ENCODE measurements at places on chromosomes 5 and 9.

DNA sequence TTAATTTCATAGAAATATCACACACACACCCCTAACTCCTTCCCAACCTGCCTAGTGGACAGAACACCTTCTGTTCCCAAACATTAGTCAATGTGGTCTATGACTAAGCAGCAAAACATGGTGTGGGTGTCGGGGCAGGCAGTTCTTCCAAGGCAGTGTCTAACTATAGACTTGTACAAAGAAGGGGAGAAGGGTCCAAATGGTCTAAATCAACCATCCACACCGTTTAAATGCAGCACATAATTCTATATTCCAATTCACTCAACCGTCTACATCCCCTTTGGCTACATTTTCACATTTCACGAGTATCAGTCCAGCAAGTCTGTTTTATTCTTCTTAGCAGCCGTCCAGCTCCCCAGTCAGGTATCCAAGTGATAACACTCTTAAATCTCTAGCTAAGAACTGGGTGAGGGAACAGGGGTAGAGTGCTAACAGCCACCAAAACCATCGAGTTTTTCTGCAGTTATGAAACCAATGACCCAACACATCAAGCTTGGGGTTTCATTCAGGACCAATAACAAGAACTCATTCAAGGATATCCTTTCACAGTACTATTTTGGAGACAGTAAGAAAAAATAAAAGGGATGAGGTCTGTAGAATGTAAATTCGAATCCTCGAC lies 3.3 kb downstream of the ZNF608 start:
- DNase-seq: no peak

DNA sequence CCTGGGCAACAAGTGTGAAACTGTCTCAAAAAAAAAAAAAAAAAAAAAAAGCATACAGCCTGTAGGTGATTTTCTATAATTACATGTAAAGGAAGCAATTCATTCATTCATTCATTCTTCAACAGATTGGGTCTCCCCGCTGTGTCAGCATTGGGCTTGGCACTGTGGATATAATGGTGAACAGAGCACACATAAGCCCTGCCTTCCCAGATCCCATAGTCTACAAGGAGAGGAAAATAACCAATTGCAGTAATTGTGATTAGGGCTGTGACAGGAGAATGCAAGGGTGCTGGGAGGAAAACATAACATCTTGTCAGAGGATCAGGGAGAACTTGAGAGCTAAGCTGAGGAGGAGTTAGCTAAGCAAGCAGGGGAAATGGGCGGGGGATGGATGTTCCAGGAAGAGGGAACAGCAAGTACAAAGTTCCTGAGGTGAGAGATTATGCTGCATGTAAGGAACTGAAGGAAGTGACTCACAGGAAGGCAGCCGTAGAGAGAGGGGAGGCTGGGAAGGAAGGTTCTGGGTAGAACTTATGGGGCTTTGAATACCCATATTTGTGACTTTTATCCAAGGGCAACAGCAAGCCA lies 24.0 kb upstream of the KLF9 start:
- DNase-seq: no peak

- DNase-seq: no peak
Observed at GRCh38 chr9:8389531-8389930, 590.0 kb upstream of the DMAC1 start.

GRCh38 chr9:14692470-14693250 lies 572 bp downstream of the ZDHHC21 start:
- DNase-seq: no peak

DNA sequence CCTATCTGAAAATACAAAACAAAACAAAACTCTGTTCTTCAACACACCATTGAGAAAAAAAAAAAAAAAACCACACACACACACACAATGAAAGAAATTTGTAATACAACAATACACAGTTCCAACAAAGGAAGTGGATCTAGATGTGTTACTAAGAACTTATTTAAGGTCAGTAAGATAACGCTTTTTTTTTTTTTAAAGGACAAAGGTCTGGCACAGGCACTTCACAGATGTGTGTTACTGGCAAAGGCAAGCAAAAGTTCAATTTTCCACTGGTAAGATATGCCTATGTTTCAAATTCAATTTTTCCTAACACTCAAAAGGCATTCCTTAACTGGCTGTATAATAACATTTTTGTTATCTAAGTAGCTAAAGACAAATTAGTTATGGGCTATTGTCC lies 3.6 kb downstream of the RFK start:
- DNase-seq: no peak

DNA sequence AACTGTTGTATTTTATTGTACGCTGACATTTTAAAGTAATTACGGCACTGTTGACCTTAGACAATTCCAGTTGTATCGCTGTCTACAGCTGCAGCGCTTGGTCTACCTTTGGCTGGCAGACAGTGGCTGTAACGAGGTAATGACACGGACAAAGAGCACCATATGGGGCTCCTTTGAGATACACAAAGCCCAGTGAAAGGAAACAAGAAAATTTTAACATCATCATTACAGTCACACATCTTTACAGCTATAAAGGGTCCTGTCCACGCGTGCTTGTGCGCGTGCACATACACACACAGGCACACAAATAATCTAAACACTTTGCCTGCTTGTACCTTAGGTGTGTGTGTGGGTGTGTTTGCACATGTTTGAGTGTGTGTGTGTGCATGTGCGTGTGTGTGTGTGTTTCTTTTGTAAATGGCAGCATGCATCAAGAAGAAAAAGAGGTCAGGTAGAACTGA lies 946.0 kb downstream of the NR2F1-AS1 start:
- no peak for DNase-seq

GRCh38 chr5:108421713-108422112 lies 39.8 kb upstream of the FBXL17 start:
- DNase-seq: no peak

- no peak for DNase-seq
Observed at GRCh38 chr5:38878391-38879077, 32.7 kb downstream of the OSMR start.

- DNase-seq: peak; percentile 60
Observed at GRCh38 chr9:2109069-2109650, 94.0 kb downstream of the SMARCA2 start.

DNA sequence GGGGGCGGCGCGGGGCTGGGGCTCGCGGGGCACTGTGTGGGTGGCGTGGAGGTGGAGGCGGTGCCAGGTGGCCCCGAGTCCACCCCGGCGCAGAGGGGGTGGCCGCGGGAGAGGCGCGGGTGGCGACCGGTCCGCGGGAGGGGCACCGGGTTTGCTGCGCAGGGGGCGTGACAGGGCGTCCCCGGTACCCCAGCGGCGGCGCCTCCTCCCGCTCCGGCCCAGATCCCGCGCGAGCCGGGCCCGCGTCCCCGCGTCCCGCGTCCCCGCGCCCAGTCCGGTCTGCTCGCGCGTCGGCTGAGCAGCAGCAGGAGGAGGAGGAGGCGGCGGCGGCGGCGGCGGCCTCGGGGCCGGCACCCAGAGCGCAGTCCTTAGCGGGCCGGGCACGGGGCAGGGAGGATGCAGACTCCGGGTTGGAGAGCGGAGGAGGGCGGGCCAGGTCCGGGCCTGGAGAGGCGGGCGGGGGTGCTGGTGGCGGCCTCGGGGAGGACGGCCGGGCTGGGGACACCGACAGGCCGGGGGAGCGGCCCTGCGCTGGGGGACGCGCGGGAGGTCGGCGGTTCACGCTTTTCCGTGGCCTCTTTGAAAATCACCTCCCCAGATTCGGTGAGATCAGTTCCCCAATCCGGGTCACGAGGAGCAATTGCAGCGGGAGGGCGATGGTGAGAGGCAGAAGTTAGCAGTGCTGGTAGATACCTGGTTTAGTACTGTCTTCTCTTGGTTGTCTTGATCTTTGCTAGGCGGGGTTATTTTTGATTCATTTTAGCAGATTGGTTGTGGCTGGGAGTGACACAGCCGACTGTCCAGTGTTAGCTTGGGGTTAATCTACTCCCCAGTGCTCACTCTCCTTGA lies 1.7 kb downstream of the TRIO start:
- DNase-seq: peak; percentile 53

- peak; percentile 11 for DNase-seq
Observed at GRCh38 chr9:6443661-6444060, 30.7 kb downstream of the UHRF2 start.

DNA sequence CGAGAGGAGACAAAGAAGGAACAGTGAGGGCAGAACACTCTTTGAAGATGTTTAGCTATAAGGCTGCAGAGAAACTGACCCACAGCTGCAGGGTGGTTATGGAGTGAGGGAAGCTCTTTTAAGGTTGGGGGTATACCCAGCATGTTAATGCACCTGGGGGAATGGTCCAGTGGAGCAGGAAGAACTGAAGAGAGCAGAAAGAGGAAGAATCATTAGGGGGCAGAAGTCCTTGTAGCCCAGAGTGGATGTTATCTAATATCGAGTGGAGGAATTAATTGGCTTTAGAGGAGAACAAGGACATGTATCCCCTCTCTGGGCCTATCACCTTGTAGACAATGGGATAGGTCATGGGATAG lies 7.7 kb downstream of the IL4 start:
- DNase-seq: no peak

DNA sequence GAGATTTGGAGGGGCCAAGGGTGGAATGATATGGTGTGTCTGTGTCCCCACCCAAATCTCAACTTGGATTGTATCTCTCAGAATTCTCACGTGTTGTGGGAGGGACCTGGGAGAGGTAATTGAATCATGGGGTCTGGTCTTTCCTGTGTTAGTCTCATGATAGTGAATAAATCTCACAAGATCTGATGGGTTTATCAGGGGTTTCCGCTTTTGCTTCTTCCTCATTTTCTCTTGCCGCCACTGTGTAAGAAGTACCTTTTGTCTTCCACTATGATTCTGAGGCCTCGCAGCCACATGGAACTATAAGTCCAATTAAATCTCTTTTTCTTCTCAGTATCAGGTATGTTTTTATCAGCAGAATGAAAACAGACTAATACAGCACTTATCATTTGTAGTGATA lies 29.5 kb upstream of the SPIN1 start:
- DNase-seq: no peak

DNA sequence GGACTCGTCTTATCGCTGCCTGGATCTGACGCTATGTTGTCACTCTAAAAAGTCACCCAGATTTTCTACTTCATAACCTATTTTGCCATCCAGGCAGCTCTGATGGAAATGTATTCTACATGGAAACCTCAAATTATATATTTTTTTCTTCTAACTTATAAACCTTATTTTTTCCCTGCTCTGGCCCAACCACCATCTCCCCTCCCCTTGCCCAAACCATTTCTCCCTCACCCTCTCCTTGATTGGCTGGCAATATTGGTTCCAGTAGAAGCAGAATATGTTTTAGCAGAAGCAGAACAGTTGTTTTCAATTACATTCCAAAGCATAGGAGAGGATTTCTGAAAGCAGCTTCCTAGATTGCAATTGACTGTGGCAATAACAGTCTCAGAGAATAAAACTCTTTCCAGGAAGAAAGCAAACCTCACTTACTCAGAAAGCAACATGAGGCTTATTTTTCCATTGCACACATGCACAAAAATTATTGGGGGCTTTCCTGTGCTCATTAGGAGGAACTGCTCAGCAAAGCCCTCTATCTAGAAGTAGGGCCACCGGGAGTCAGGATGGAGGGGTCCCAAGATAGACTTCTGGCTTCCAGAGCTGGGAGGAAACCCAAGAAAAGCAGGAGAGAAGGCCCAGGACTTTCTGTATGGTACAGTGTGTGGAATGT lies 191.8 kb downstream of the ESM1 start:
- DNase-seq: no peak

DNA sequence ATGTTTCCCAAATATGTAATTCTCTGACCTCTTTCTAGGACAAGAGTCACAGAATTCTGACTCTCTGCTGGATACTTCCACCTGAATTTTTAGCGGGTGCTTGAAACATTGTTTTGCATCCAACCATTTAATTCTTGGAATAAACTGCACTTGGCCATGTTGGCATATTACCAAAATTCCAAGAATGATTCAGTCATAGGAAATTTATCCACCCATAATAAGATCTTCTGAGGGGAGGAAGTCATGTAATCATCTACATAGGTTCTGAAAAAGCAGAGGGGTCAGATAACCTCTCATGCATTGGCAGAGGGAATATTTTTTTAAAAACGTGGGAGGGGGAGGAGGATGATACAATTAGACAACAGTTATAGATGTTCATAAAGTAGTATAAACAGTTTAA lies 156.9 kb downstream of the PAM start:
- DNase-seq: no peak

GRCh38 chr5:161030229-161030628 lies 178.2 kb upstream of the ATP10B start:
- DNase-seq: no peak

- DNase-seq: no peak
Observed at GRCh38 chr5:58717303-58718007, 134.6 kb downstream of the RAB3C start.

GRCh38 chr9:115673599-115673998 lies 480.0 kb upstream of the PAPPA start:
- DNase-seq: no peak

DNA sequence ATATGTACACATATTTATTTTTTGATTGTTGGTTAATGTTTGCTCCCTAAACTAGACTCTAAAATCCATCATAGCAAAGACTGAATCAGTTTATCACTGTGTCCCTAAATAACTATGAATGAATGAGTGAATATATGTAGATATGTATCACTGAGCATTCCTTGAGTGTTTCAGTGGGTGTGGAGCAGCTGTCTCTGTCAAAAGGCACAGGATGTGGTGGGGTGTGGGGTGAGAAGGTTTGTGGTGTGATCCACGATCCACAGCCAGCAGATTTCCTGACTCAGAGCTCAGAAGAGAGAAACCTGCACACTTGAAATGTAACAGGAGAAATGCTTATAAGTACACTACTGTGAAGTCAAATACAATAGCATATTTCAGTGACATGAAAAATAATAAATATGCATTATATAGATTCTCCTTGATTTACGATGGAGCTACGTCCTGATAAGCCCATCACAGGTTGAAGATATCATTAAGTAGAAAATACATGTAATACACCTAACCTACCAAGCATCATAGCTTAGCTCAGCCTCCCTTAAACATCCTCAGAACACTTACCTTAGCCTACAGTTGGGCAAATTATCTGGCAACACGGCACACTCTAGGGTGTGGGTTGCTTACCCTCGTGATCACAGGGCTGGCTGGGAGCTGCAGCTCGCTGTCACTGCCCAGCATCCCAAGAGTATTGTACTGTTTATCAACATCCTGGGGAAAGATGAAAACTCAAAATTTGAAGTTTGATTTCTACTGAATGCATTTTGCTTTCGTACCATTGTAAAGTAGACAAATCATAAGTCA lies 287.0 kb downstream of the GAS1 start:
- DNase-seq: peak; percentile 73

DNA sequence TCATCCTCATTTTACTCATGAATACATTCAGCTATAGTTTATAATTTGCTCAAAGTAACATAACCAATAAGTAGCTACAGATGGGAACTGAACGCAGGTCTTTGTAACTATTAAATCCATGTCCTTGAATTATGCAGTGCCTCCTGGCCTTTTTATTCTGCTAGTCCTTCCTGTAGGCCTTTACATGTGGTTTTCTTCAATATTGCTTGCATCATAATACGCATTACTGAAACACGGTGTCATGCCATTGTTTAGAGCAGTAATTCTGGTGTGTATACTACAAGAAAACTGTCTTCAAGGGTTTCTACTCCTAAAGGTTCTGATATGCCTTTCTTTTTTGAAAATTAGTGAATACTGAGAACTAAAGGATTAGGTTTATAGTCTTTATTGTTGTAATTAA lies 20.7 kb downstream of the CWC27 start:
- no peak for DNase-seq

Measured in GM04503 (cell line).